Left kidney (tissue), 8 donors: ENCODE measurements at places on chromosomes 1 and 21. TPM values are rescaled to one million over a fixed set of nuclear protein-coding genes. Genes with fewer than 3 reads are reported as not detected.

The HES4 gene
- polyA plus RNA-seq = 13.8 TPM

DNA sequence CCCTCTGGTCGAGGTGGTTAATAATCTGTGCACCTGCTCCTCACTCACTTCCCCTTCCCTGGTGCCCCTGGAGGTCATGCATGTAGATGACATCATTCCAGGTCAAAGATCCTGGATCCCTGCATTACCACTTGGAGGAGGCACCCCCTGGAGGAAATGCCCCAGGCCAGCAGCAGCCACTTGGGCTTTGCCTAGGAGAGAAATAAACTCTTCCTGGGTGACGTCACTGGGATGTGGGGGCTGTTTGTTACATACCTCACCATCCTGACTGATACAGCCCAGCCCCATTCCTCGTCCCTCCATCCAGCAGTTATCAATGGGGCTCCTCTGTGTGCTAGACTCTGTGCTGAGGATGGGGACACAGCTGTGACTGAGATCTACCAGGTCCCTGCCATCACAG, 433.6 kb downstream of the PTPRU start:
- no peak for DNase-seq

The CR2 gene
- polyA plus RNA-seq = 1.1 TPM

DNA sequence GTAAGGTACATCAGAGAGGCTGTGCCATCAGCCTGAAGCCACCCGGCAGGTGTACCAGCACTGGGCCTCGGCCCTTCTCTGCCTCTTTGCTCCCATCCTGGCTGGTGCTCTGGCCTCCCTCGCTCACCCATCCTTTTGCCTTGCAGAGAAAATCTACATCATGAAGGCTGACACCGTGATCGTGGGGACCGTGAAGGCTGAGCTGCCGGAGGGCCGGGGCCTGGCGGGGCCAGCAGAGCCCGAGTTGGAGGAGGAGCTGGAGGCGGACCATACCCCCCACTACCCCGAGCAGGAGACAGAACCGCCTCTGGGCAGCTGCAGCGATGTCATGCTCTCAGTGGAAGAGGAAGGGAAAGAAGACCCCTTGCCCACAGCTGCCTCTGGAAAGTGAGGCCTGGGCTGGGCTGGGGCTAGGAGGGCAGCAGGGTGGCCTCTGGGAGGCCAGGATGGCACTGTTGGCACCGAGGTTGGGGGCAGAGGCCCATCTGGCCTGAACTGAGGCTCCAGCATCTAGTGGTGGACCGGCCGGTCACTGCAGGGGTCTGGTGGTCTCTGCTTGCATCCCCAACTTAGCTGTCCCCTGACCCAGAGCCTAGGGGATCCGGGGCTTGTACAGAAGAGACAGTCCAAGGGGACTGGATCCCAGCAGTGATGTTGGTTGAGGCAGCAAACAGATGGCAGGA, 24.5 kb upstream of the TNFRSF1B start:
- DNase-seq = no peak

GRCh38 chr1:109760581-109761226, 3.0 kb downstream of the EPS8L3 start:
- DNase-seq = no peak

GRCh38 chr1:247574664-247575063, 13.5 kb upstream of the OR2G2 start:
- DNase-seq = no peak

GRCh38 chr1:18972531-18972930, 16.1 kb upstream of the IFFO2 start:
- DNase-seq = no peak

GRCh38 chr1:24540051-24540905, 15.6 kb upstream of the NCMAP start:
- DNase-seq = no peak

DNA sequence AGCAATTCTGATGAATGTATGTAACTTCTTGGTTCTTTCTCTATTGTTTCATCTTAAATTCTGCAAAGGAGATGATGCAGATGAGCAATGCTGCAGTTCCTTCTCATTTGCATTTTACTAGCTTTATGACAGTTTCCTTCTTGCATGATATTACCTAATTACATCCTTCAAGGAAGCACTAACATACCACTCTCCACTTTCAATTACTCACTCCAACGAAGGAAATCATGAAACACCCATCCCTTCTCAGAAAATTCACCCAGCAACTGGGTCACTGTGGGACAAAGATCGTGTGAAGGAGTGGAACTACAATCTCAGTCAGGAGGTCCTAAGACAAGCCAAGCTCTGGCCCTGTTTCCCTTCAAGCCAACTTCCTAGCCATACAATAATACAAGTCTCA, 142.3 kb downstream of the CHD1L start:
- no peak for DNase-seq

- DNase-seq = peak; percentile 85
These were observed 67.5 kb upstream of the ACOT11 start for GRCh38 chr1:54480525-54480848.

GRCh38 chr1:37064039-37064438, 29.7 kb upstream of the GRIK3 start:
- no peak for DNase-seq

DNA sequence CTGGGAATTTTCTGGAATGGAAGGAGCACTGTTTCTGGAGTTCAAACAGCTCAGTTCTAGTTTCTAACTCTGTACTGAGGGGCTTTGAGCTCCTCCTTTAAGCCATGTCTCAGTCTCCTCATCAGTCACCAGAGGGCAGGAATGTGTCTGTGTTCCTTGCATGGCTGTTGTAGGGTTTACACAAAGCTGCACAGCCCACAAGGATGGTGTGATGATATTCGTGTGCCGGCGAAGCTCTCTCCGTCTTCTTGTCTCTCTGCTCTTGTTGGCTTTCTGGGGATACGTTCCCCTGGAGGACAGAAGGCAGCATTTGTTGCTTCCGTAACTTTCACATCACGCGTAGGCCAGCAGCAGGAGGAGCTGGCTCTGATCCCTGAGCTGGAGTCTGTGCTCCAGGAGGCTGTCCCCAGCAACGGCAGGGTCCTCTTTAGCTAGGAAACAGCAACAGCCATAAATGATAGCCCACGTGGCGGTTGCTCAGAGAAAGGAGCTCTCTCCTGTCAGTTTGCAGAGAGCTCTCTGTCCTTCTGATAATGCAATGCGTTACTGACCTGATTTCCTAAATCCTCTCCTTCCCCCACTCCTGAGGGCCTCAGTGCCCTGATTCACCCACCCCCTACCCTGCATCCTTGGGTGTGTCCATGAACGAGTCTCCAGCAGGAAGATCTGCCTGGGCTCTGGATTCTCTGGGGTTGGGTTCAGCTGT, 189.2 kb upstream of the VAMP3 start:
- no peak for DNase-seq

DNA sequence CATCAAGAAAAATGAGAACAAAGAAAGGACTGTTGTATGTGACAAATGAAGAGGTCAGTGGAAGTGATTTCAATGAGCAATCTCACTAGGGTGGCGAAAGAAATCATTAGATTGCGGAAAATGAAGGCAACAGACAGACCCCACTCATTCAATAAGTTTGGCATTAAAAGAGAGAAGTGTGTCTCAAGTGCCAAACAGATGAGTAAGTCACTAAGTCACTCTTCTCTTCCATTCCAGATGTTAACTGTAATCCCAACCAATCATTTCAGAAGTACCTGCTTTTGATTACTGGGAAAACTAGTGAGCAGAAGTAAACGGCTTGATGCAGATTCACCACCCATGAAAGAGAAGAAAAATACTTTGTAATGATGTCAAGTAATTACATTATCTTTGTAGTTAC, 144.3 kb upstream of the PRMT6 start:
- no peak for DNase-seq

The GFI1 gene
- 0.23 TPM for polyA plus RNA-seq

DNA sequence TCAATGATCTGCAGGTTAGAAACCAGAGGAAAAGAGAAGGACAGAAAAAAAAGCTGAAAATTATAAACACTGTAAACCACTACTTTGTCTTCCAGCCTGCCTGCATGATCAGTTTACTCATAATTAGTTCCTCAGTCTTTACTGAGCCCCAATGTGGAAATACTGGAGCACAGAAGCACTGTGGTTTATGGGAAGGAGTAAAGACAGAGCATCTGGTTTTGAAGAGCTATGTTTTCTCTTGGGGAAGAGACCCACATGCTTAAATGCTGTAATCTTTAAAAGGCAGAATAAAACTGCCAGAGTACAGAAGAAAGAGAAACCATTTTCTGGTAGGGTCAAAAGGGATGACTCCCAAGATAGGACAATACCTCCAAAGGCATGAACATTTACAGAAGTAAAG, 159.0 kb upstream of the ZNHIT6 start:
- no peak for DNase-seq

The COL16A1 gene
- polyA plus RNA-seq = 47.3 TPM

The SH2D5 gene
- 0.86 TPM for polyA plus RNA-seq
